ENCODE measurements at places on chromosomes 12 and 14. TPM values are rescaled to one million over a fixed set of nuclear protein-coding genes. Genes with fewer than 3 reads are reported as not detected.

DNA sequence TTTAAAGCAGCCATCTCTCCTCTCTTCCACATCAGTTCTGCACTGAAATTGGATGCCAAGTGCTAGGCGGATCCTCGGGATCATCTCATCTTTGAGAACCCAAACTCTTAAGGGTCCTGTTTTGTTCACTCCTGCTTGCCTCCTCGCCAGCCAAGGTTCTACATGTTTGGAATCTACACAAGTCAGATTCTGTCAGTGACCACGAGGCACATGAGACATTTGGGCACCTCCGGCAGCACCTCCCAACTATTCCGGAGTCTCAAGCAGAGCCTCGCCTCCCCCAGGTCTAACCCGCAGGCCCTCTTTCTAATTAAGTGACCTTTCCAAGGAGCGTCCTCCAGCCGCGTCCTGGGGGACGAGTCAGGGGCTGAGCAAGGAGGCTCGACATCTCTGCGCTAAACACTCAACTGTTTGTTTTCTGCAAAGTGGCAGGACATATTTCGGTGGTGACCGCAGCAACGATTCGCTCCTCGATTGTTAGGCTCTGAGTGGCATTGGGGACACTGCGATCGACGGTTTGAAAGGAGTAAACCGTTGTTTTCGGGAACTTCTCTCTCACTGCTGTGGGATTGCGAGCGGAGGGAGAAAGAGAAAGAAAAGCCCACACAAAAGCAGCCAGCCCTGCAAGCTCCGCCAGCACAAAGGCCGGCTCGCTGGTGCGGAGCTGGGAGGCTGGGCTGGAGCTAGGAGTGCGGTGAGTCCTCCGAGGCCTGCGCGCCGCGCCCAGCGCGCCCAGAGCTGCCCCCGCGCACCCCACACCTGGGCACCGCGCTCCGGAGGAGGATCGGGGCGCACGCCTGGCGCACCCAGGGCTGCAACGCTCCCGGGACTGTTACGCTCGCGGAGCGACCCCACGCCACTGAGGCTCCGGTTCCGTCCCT is 640 bp downstream of the ARMH4 start:
- peak; percentile 75 for DNase-seq
- H3K27ac ChIP-seq = peak overlapping the region; percentile 40
- H3K4me3 ChIP-seq = peak overlapping the region; percentile 93
- H3K36me3 ChIP-seq = no peaks in the 10 kb centered on the region
- peaks cover 82% of the 10 kb centered on the region for H3K27me3 ChIP-seq

ASPG gene
- not detected for total RNA-seq

GRCh38 chr12:53128780-53129569 is 25.7 kb downstream of the SOAT2 start:
- no peak overlapping the region for H3K27ac ChIP-seq
- no peaks in the 10 kb centered on the region for H3K36me3 ChIP-seq
- H3K4me3 ChIP-seq = no peak overlapping the region
- H3K4me1 ChIP-seq = no peaks in the 10 kb centered on the region

- no peak overlapping the region for H3K4me3 ChIP-seq
- H3K36me3 ChIP-seq = no peaks in the 10 kb centered on the region
- H3K27me3 ChIP-seq = no peaks in the 10 kb centered on the region
- no peak overlapping the region for H3K27ac ChIP-seq
Measured at GRCh38 chr12:1355396-1355795, 239.0 kb downstream of the FBXL14 start.

- H3K27ac ChIP-seq = peak overlapping the region; percentile 61
- no peaks in the 10 kb centered on the region for H3K27me3 ChIP-seq
- H3K4me3 ChIP-seq = no peak overlapping the region
- no peak for DNase-seq
Measured at GRCh38 chr12:662566-663292, 516 bp downstream of the NINJ2 start.

DNA sequence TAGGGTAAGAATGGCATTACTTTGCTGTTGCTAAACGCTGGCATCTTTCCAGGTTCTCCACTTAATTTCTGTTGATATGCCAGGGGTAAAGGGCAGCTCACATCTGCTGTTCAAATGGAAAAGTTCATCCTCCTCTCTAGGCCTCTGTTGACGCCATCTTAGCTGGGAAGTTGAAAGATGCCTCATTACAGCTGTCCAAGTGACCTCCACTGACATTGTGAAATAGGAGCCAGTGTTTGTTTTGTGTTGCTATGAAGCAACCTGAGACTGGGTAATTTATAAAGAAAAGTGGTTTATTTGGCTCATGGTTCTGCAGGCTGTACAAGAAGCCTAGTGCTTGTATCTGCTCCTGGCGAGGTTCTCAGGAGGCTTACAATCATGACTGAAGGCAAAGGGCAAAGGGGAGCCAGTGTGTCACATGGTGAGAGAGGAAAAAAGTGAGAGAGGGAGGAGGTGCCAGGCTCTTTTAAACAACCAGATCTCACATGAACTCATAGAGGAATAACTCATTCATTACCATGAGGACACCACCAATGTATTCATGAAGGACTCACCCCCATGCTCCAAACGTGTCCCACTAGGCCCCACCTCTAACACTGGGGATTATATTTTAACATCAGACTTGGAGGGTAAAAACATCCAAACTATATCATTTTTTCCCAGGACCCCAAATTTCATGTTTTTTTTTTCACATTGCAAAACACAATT is 3.2 kb upstream of the ADAM21 start:
- no peak for DNase-seq
- no peaks in the 10 kb centered on the region for H3K4me1 ChIP-seq
- H3K4me3 ChIP-seq = no peak overlapping the region
- peaks cover 8% of the 10 kb centered on the region for H3K36me3 ChIP-seq

DNA sequence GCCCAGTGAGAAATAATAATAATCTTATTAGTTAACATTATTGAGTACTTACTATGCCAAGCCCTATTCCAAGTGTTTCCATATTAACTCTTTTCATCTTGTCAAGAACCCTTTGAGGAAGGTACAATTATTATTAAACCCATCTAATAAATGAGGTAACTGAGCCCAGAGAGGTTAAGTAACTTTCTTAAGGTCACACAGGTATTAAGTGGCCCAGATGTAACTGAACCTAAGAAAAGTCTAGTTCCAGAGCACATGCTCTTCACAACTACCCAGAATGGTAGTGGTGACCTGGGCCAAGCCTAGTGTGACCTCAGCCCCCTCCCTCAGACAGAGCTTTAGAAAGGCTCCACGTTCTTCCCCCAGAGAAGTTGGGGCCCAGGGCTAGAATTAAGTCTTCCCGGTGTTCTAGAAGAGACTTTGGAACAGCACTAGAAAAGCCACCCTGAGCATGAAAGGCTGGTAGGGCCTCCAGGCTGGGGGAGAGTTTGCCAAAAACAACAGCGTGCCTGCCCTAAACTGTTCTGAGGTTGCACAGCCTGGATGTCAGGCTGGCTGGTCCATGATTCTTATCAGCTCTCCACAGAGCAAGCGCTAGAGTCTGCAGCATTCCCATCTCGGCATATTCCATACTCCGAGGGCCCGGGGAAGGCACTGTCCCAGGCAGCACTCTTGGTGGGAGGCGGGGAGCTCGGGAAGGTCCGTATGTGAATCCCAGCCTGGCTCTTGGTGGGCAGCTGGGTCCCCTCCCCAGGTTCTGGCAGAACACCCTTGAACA is 41.3 kb upstream of the CTDSP2 start:
- no peak overlapping the region for H3K4me3 ChIP-seq
- no peak overlapping the region for H3K27ac ChIP-seq
- no peak for DNase-seq
- H3K4me1 ChIP-seq = peaks cover 21% of the 10 kb centered on the region

GRCh38 chr12:13941258-13942249 is 39.8 kb downstream of the GRIN2B start:
- H3K36me3 ChIP-seq = no peaks in the 10 kb centered on the region
- peaks cover 22% of the 10 kb centered on the region for H3K27me3 ChIP-seq
- H3K4me3 ChIP-seq = no peak overlapping the region
